ENCODE measurements at places on chromosomes 5 and 9.

DNA sequence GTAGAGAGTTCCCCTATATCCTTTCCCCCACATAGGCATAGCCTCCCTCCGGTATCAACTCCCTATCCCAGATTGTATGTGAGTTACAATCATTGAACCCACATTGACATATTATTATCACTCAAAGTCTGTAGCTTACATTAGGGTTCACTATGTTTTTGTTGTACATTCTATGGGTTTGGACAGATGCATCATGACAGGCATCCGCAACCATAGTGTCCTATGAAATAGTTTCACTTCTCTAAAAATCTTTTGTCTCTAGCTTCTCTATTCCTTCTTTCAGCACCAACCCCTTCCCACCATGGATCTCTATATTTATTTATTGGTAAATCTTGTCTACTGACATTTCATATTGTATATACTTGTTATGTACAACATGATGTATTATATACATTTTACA is 31.6 kb downstream of the TAF11L14 start:
- DNase-seq: no peak
- H3K4me1 ChIP-seq: 0 out of 2 replicates have a peak, but pooled peaks cover 3% of the 10 kb centered on the region
- no peaks in the 10 kb centered on the region for H3K27me3 ChIP-seq
- H3K36me3 ChIP-seq: no peaks in the 10 kb centered on the region

- DNase-seq: no peak
- no peaks in the 10 kb centered on the region for H3K27me3 ChIP-seq
- H3K27ac ChIP-seq: peak overlapping the region; percentile 97
- no peak overlapping the region for H3K4me3 ChIP-seq
- peaks cover 52% of the 10 kb centered on the region for H3K4me1 ChIP-seq
- H3K36me3 ChIP-seq: no peaks in the 10 kb centered on the region
Measured at GRCh38 chr9:89432986-89433530, 64.9 kb downstream of the SEMA4D start.

- no peaks in the 10 kb centered on the region for H3K4me1 ChIP-seq
- peaks cover 3% of the 10 kb centered on the region for H3K27me3 ChIP-seq
- no peaks in the 10 kb centered on the region for H3K36me3 ChIP-seq
- DNase-seq: no peak
- H3K4me3 ChIP-seq: no peak overlapping the region
- no peak overlapping the region for H3K27ac ChIP-seq
Measured at GRCh38 chr5:150658699-150659265, 2.3 kb upstream of the MYOZ3 start.

- no peak overlapping the region for H3K4me3 ChIP-seq
- H3K36me3 ChIP-seq: no peaks in the 10 kb centered on the region
- no peaks in the 10 kb centered on the region for H3K27me3 ChIP-seq
Measured at GRCh38 chr9:30280229-30280900, 2104.1 kb upstream of the ACO1 start.

DNA sequence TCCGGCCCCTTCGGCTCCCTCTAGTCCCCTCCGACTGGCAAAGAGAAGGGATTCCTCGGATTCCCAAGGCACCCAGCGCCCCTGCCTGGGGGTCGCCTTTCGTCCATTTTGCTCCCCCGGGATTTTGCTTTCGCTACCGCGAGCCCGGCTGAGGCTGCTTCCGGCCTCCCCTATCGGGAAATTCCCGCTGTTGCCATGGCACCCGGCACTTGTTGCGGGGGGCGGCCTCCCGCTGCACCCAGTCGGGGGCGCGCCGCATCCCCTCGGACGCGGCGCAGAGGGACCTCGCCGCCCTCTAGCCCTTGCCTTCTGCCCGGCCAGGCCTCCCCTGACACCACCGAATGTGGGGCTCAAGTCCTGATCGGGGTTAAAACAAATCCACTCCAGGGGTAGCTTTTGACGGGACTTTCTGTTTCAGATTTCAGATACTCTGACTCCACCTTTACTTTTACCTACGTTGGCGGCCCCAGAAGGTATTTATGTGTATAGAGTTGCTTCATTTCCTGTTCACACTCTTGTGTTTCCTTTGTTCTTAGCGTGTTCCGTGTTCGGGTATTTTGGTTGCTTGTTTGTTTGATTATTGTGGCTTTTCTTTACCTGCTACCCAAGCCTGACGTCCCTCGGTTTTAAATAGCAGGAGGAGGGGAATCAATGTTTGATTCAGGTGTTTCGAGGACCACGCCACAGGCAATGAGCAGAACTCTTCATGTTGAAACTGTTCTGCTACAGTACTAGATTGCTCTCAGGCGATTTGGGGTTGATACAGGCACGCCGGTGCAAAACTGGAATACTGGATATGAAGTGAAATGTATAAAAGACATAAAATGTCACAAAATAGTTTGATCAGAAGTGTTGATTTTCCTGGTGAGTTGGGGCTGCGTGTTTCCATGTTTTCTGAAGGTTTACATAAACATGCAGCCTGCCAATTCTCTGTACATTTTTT is 1.5 kb downstream of the PARP8 start:
- no peaks in the 10 kb centered on the region for H3K36me3 ChIP-seq
- peak; percentile 92 for DNase-seq
- peak overlapping the region; percentile 57 for H3K4me3 ChIP-seq
- H3K27ac ChIP-seq: peak overlapping the region; percentile 98
- H3K27me3 ChIP-seq: peaks cover 11% of the 10 kb centered on the region

GRCh38 chr5:125249400-125249799 is 503.0 kb upstream of the ZNF608 start:
- no peaks in the 10 kb centered on the region for H3K27me3 ChIP-seq
- DNase-seq: no peak
- peaks cover 6% of the 10 kb centered on the region for H3K36me3 ChIP-seq
- H3K4me3 ChIP-seq: no peak overlapping the region

DNA sequence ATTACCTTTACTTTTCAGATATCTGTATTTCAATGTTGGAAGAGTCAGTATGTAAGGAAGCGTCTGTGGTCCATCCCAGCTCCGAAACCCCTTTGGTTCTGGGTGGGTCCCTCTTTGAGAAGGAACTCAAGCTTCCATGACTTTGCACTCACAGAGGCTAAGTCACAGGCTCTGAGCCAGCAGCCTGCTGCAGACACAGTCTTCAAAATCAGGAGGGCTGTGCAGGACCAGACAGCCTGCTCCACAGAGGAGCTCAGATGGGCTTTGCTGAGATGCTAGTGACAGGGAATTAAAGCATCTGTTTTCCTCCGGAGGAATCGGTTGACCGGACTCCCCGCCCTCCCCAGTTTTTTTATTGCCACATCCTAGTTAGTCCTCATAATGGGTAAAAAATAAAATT is 126.4 kb upstream of the ICE1 start:
- no peak overlapping the region for H3K27ac ChIP-seq
- no peaks in the 10 kb centered on the region for H3K4me1 ChIP-seq
- H3K36me3 ChIP-seq: no peaks in the 10 kb centered on the region
- no peak for DNase-seq
- H3K4me3 ChIP-seq: no peak overlapping the region
- no peaks in the 10 kb centered on the region for H3K27me3 ChIP-seq

- H3K27me3 ChIP-seq: no peaks in the 10 kb centered on the region
- no peak overlapping the region for H3K4me3 ChIP-seq
- no peak for DNase-seq
- no peaks in the 10 kb centered on the region for H3K4me1 ChIP-seq
Measured at GRCh38 chr9:105119156-105119555, 125.3 kb upstream of the SLC44A1 start.

DNA sequence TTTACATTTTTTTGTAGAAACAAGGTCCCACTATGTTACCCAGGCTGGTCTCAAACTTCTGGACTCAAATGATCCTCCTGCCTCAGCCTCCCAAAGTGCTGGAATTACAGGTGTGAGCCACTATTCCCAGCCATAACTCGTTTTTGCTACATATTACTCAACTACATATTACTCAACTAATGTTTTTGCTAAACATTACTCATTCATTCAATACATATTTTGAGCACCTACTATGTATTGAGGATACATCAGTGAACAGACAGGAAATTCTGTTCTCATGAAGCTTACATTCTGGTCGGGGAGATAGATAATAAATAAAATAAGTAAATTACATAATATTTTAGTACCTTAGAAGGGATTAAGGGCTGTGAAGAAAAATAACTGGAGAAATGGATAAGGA is 34.9 kb upstream of the STOM start:
- peaks cover 5% of the 10 kb centered on the region for H3K4me1 ChIP-seq
- H3K4me3 ChIP-seq: no peak overlapping the region
- no peaks in the 10 kb centered on the region for H3K36me3 ChIP-seq
- H3K27ac ChIP-seq: no peak overlapping the region
- DNase-seq: no peak

- H3K36me3 ChIP-seq: no peaks in the 10 kb centered on the region
- no peak overlapping the region for H3K27ac ChIP-seq
- no peaks in the 10 kb centered on the region for H3K27me3 ChIP-seq
- DNase-seq: no peak
- no peak overlapping the region for H3K4me3 ChIP-seq
- peaks cover 14% of the 10 kb centered on the region for H3K4me1 ChIP-seq
Measured at GRCh38 chr9:94903961-94904421, 177.5 kb downstream of the AOPEP start.

GRCh38 chr5:31638345-31638744 is 586 bp upstream of the PDZD2 start:
- H3K4me3 ChIP-seq: peak overlapping the region; percentile 73
- peaks cover 17% of the 10 kb centered on the region for H3K27me3 ChIP-seq
- no peaks in the 10 kb centered on the region for H3K36me3 ChIP-seq
- peaks cover 27% of the 10 kb centered on the region for H3K4me1 ChIP-seq

DNA sequence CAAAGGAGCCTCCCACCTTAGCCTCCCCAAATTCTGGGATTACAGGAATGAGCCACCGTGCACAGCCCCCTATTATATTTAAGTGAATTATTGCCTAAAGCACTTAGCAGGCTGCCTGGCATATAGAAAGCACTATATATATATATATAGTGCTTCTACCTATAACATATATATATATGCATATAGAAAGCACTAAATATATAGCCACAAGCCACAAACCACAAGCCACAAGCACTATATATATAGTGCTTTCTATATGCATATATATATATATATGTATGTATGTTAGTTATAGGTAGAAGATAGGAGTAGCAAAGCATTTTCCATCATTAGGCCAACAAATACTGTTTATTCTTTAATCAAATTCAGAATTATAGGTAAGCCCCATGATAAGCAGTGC is 185.8 kb downstream of the CWC27 start:
- no peak for DNase-seq
- no peaks in the 10 kb centered on the region for H3K4me1 ChIP-seq
- H3K4me3 ChIP-seq: no peak overlapping the region
- no peak overlapping the region for H3K27ac ChIP-seq

DNA sequence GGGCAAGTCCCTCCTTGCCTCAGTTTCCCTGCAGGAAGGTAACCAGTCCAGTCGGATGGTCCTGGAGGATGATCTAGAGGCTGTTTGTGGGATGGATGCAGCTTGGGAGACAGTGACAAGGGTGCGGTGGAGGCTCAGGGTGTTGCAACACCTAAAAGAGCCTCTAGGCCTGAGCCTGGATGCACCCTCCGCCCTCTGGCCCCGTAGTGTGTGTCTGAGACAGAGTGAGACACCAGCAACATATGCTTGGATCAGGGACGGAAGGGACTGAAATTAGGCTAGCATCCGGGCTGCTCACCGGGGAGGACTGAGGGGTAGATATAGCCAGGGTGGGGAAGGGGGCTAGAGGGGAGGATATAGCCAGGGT is 1.1 kb downstream of the CRAT start:
- peaks cover 18% of the 10 kb centered on the region for H3K27me3 ChIP-seq
- peak; percentile 58 for DNase-seq
- no peak overlapping the region for H3K27ac ChIP-seq

DNA sequence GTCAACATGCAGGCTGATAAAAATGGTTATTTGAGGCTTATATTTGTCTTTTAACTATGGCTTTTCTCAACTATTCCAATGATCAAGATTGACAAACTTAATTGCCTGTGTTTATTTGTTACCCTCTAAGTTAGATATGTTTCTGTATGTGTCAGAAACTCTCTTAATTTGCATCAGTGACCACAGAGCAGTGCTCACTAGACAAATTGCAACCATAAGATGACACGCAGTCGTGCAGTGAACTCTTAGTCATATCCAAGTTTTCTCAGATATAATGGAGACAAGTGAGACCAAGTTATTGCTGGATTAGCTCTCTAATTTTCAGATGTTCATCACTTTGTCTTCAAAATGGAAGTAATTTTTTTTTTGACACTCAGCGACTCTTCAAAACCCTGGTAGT is 342.2 kb upstream of the RFX3 start:
- no peaks in the 10 kb centered on the region for H3K27me3 ChIP-seq
- DNase-seq: no peak
- H3K27ac ChIP-seq: no peak overlapping the region
- no peaks in the 10 kb centered on the region for H3K4me1 ChIP-seq
- no peaks in the 10 kb centered on the region for H3K36me3 ChIP-seq

DNA sequence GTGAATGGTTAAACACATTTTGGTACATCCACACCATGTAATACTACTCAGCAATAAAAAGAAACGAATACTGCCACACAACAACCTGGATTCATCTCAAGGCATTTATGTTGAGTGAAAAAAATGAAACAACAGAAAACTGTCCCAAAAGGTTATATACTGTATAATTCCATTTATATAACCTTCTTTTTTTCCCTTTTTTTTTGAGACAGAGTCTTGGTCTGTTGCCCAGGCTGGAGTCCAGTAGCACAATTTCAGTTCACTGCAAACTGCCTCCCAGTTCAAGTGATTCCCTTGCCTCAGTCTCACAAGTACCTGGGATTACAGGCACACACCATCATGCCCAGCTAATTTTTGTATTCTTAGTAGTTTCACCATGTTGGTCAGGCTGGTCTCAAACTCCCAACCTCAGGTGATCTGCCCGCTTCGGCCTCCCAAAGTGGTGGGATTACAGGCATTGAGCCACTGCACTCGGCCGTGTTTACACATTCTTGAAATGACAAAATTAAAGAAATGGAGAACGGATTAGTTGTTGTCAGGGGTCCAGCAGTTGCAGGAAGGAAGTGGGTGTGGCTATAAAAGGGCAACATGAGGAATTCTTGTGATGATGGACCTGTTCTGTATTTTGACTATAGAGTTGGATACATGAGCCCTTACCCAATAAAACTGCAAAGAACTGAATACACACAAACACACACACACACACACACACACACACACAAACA is 17.4 kb downstream of the PPP6C start:
- H3K27ac ChIP-seq: 0 out of 2 replicates have a peak overlapping the region, but pooled peaks have one; percentile 55
- H3K4me3 ChIP-seq: no peak overlapping the region
- no peaks in the 10 kb centered on the region for H3K27me3 ChIP-seq

All from GM23338 (cell line).